T-cell (primary cell): ENCODE measurements at places on chromosomes 16 and 17. TPM values are rescaled to one million over a fixed set of nuclear protein-coding genes. Genes with fewer than 3 reads are reported as not detected.
A peak's percentile ranks its signal among the peaks of the same experiment; 100 is the strongest.

DNA sequence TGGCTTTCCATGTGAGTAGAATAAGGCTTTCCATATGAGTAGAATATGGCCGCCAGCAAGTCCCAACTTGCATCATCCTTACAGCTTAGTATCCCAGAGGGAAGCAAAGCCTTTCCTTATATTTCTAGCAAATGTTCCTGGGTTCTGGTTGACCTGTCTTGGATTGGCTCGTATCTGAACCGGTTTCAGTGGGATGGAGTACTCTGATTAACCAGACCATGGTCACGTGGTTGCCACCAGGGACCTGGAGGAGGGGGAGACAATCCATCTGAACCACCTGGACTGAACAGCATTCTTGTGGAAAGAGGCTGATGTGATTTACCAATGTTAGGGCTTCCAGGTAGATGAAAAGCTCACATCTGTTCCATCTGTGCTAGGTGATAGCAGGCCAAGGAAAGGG lies 89.0 kb downstream of the SHISA6 start:
- no peak for DNase-seq
- H3K36me3 ChIP-seq, result no peaks in the 10 kb centered on the region
- no peak overlapping the region for H3K4me3 ChIP-seq
- H3K4me1 ChIP-seq, result no peaks in the 10 kb centered on the region

- no peaks in the 10 kb centered on the region for H3K27me3 ChIP-seq
- H3K36me3 ChIP-seq, result peaks cover 44% of the 10 kb centered on the region
- H3K4me3 ChIP-seq, result no peak overlapping the region
These were observed 56.9 kb downstream of the TIMM22 start for GRCh38 chr17:1053661-1054360.

DNA sequence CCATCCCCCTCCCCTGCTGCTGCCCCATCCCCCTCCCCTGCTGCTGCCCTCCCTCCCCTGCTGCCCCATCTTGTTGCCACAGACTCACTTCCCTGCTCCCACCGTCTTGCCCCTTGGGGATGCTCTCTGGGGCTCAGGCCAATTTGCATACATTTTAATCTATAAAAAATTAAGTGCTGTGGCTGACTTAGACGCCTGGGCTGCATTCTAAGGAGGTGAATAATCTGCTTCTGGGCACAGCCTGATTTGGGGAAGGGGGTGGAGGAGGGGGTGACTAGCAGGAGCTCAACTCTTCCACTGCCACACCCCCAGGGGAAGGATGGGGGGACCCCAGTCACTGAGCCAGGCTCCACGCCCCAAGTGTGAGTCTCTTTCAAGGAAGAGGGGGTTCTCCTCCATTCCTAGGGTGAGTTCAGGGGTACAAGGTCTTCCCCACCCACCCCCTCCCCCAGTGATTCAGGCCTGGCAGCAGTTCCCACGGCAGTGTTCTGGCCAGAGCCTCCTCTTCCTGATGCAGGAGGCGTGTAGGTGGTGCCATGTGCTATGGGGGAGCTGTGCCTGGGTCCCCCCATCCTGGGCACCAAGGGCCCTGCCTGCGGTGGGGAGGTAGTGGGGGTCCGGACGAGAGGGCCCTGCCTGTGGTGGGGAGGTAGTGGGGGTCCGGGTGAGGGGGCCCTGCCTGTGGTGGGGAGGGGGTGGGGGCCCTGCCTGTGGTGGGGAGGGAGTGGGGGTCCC lies 5.0 kb downstream of the DPH1 start:
- DNase-seq, result no peak
- H3K4me3 ChIP-seq, result no peak overlapping the region
- no peaks in the 10 kb centered on the region for H3K27me3 ChIP-seq
- H3K36me3 ChIP-seq, result peaks cover 44% of the 10 kb centered on the region

DNA sequence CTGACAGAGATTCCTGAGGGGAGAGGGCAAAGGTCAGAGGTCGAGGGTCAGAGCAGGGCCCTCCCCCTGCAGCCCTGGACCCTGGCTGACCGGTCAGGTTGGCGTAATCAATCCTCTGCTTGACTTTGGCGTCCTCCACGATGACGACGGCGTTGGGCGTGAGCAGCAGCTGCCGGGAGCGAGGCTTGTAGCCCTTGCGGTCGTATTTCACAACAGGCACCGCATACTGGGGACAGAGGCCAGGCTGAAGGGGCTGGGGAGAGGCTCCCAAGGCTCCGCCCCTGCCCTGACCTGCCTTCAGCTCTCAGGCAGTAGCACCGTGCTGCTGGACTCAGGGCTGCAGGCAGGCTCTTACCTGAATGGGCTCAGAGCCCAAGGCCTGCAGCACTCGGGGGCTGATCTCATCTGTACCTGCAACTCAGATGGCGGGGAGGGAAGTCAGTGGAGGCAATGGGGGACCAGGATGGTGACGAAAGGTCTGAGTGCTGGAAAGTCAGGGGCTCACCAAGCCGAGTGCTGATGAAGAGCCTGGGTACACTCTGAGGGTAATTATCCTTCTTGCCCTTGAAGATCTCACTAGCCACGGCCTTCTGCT lies 12.0 kb upstream of the CRK start:
- no peaks in the 10 kb centered on the region for H3K36me3 ChIP-seq
- H3K4me1 ChIP-seq, result peaks cover 4% of the 10 kb centered on the region
- no peak overlapping the region for H3K4me3 ChIP-seq
- H3K27ac ChIP-seq, result no peak overlapping the region
- H3K27me3 ChIP-seq, result no peaks in the 10 kb centered on the region

DNA sequence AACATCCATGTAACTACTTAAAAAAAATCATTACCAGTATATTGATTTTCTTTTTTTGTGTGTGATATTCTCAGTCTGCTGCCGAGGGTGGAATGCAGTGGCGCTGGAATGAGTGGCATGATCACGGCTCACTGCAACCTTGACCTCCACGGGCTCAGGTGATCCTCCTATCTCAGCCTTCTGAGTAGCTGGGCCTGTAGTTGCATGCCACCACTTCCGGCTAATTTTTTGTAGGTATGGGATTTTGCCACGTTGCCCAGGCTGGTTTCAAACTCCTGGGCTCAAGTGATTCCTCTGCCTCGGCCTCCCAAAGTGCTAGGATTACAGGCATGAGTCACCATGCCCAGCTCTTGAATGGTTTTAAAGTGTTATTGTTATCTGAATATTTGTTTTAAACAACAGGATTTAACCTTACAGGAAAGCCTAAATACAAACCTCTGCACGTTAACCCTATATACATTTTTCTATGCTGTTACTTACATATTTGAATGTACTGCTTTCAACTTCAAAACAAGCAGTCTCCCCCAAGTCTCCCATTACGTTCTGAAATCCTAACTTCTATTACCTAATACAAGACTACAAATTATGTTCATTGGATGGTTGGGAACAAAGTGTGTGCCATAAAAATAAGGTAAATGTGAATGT lies 61.7 kb downstream of the KPNA2 start:
- no peaks in the 10 kb centered on the region for H3K27me3 ChIP-seq
- no peak overlapping the region for H3K4me3 ChIP-seq
- H3K36me3 ChIP-seq, result no peaks in the 10 kb centered on the region

DNA sequence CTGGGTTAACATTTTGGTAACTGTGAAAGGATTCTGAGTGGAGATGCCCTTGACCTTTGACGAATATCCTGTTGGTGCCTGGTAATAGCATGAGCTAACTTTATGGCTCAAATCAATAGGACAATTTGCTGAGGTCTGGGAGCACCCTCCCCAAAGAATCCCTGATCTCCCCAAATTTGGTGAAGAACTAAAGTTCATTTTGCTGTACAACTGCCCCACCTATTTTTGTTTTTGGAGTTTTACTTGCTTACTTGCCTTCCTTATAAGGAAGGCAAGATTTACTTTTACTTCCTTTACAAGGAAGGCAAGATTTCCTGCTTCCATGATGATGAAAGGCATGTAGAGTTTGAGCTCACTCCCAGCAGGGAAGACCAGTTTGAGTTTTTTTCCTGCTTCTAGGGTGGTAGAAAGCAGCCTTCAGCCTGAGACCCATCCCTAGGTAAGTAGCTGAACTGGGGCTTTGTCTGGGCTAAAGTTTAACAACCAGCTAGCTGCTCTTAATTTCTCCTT lies 2.8 kb downstream of the KRTAP4-9 start:
- no peaks in the 10 kb centered on the region for H3K4me1 ChIP-seq
- no peak overlapping the region for H3K27ac ChIP-seq
- H3K36me3 ChIP-seq, result no peaks in the 10 kb centered on the region
- H3K27me3 ChIP-seq, result no peaks in the 10 kb centered on the region
- DNase-seq, result no peak

DNA sequence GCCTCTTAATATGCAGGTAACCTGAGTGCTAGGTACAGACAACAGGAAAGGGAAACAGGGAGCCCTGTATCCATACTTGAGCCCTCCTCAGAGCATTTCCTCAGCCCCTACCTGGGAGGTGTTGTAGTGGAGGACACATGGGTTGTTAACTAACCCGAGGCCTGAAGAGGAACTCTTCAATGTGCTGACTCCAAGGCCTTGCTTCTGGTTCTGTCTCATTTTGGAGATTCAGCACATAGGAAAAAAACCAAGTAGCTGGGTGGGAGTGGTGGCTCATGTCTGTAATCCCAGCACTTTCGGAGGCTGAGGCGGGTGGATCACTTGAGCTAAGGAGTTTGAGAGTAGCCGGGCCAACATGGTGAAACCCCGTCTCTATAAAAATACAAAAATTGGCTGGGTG lies 24.8 kb downstream of the SNX11 start:
- no peaks in the 10 kb centered on the region for H3K4me1 ChIP-seq
- H3K27me3 ChIP-seq, result no peaks in the 10 kb centered on the region
- no peak for DNase-seq
- no peak overlapping the region for H3K4me3 ChIP-seq
- H3K36me3 ChIP-seq, result no peaks in the 10 kb centered on the region

DNA sequence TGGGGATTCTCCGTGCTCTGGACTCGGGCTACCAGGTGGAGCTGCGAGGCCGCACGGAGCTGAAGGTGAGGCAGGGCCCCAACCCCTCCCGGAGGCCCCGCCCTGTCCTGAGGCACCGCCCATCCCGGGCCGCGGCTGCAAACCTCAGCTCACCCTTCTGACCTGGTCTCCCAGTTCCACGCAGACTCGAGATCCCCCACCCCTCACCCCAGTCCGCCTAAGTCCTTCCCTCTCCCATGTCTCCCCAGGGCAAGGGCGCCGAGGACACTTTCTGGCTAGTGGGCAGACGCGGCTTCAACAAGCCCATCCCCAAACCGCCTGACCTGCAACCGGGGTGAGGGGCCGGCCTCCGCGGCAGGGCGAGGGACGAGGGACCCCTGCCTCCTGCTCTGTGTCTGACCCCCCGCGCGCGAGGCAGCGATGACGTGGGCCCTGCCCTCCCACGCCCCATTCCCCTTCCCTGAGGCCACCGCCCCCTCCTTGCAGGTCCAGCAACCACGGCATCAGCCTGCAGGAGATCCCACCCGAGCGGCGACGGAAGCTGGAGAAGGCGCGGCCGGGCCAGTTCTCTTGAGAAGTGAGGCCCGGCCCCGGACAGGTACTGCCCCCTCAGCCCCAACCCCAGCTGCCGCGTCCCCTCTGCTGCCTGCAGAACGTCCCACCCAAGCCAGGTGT lies 13.7 kb downstream of the GUCY2D start:
- H3K27ac ChIP-seq, result no peak overlapping the region
- DNase-seq, result no peak
- H3K4me1 ChIP-seq, result peaks cover 15% of the 10 kb centered on the region
- no peaks in the 10 kb centered on the region for H3K36me3 ChIP-seq
- H3K4me3 ChIP-seq, result peak overlapping the region; percentile 55

DNA sequence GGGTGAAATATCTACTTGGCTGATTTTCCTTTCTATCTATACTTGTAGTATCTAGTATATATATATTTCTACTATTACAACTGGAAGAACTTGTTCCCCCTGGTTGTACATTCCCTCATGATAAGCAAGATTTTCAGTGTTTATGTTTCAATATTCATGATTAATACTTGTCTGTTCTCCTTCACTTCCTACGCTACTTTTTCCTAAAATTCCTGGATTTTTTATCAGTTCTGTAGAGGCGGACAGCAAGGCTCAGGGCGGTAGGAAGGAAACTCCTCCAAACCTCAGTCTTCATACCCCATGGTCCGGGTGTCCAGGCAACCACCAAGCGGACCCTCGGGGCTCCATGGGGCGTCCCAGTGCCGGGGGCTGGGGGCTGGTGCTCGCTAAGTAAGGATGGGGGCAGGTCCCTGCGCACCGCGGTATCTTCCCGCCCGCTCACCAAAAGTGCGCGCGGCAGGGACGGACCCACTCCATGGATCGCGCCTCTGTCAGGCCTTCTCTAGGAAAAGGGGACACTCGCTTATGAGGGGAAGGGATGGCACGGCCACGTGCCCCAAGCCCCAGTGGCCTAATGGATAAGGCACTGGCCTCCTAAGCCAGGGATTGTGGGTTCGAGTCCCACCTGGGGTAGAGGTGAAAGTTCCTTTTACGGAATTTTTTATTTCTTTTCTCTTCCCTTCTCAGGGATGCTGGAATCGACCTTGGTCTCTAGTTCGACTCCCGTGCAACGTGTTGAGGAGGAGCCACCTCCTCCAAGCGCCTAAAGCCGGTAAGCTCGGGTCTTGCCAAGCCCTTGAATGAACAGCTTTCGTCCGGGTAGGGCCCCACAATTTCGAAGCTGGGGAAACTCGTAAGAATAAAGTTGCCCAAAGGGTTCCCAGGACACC lies 13.2 kb downstream of the ATP5PD start:
- peak overlapping the region; percentile 67 for H3K4me3 ChIP-seq
- peaks cover 6% of the 10 kb centered on the region for H3K4me1 ChIP-seq
- peak; percentile 70 for DNase-seq
- H3K27ac ChIP-seq, result peak overlapping the region; percentile 82

- no peak for DNase-seq
- H3K4me3 ChIP-seq, result no peak overlapping the region
- no peak overlapping the region for H3K27ac ChIP-seq
- H3K4me1 ChIP-seq, result no peaks in the 10 kb centered on the region
- H3K27me3 ChIP-seq, result no peaks in the 10 kb centered on the region
- H3K36me3 ChIP-seq, result no peaks in the 10 kb centered on the region
These were observed 8.6 kb upstream of the ACSF3 start for GRCh38 chr16:89084814-89085612.

The HS3ST3A1 gene
- 1.0 TPM for total RNA-seq

The KIFC3 gene
- total RNA-seq, result 3.8 TPM
